ENCODE measurements at places on chromosomes 12 and 14. TPM values are rescaled to one million over a fixed set of nuclear protein-coding genes. Genes with fewer than 3 reads are reported as not detected.

DNA sequence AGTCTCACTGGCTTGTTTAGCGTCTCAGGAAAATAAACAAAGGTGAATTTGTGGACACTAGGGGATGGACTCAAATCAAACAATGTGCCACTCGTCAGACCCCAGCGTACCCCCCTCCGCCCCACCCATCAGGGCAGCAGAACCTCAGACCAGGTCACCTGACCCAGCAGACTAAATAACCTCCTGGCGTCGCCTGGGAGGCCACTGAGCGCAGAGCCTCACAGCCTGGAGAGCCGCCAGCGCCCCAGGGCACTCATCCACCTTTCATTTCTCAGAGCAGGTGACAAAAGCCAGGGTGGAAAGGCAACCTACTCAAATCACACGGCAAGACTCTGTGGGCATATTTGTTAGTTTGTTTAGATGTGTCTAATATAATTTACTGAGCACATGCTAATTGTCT is 100.9 kb downstream of the DICER1 start:
- no peak for DNase-seq

- no peak for DNase-seq
Observed at GRCh38 chr12:2334689-2335088, 281.9 kb downstream of the CACNA1C start.

- DNase-seq: no peak
Observed at GRCh38 chr14:103495854-103496253, 26.8 kb downstream of the CKB start.

DNA sequence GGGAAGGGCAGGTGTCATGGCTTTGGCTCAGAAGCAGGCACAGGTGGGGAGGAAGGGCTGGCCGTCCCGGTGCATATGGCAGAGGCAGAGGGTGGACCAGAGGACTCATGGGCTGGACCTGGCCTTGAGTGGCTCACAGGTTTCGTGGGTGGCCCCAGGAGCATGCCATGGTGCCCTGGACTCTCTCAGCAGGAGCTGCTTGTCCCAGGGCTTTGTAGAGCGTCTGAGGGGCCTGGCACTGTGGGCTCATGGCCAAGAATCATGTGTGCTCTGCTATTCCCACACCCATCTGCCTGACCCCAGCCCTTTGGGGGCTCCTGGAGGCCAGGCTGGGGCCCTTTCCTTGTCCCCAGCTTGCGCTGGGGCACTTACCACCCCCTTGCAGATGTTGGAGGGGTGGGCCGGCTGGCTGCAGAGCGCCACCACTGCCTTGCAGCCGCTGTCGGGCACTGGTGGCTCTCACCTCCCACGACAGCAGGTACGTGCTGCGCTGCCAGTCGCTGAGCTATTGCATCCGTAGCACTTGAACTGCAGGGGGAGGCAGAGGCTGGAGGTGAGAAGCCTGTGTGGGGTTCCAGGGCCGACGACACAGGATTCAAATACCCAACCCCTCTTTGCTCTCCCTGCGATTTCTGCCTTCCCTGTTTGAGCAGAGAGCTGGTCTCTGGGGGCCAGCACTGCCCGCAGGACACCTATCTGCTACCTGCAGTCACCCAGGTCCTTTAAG is 187.4 kb upstream of the PRMT8 start:
- DNase-seq: no peak

- no peak for DNase-seq
Observed at GRCh38 chr12:62865065-62865464, 69.9 kb downstream of the PPM1H start.

Gene CLEC7A
- 3.9 TPM for polyA plus RNA-seq

DNA sequence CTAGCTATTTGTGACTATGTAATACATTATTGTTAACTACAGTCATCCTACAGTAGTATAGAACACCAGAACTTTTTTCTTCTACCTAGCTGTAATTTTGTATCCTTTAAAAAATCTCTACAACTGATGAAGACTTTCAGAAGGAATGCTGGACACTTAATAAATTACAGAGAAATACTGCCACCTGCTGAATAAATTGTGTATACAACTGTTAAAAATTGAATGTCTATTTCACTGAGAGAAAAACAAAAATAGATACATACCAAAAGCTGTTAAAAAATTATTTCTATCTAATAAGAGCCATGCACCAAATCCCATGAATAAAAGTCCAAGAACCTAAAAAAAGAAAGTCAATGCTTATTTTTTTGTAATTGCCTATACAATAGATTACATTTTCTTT is 6.6 kb downstream of the TSPAN19 start:
- peak; percentile 20 for DNase-seq

Gene LRTM2
- not detected for polyA plus RNA-seq

GRCh38 chr14:84807673-84808072 is 722.3 kb upstream of the FLRT2 start:
- DNase-seq: no peak

DNA sequence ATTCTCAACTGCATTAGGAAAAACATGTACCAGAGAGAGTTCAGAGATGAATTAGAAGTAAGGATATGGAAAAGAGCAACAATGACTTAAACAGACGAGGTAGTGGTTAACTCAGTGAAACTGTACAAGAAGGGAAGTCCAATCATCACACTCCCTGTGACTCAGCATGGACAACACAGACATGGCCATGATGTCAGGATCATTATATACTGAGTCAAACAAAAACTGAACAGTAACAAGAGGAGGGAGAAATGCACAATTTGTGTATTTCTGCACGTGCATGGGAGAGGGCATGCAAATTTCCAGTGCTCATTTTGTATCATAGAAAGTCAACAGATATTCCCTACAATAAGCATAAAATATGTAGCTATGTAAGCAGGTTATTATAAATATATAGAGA is 1037.8 kb downstream of the BCL11B start:
- no peak for DNase-seq

- peak; percentile 50 for DNase-seq
Observed at GRCh38 chr14:100747021-100747586, 20.4 kb downstream of the DLK1 start.

DNA sequence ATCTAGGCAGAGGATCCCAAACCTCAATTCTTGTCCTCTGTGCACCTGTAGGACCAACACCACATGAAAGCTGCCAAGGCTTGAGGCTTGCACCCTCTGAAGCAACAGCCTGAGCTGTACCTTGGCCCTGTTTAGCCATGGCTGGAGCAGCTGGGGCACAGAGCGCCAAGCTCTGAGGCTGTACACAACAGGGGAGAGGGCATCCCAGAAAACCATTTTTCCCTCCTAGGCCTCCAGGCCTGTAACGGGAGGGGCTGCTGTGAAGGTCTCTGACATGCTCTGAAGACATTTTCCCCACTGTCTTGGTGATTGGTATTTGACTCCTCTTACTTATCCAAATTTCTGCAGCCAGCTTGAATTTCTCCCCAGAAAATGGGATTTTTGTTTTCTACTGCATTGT is 22.4 kb upstream of the PTPRO start:
- no peak for DNase-seq

Gene CDK4
- polyA plus RNA-seq: 246 TPM

DNA sequence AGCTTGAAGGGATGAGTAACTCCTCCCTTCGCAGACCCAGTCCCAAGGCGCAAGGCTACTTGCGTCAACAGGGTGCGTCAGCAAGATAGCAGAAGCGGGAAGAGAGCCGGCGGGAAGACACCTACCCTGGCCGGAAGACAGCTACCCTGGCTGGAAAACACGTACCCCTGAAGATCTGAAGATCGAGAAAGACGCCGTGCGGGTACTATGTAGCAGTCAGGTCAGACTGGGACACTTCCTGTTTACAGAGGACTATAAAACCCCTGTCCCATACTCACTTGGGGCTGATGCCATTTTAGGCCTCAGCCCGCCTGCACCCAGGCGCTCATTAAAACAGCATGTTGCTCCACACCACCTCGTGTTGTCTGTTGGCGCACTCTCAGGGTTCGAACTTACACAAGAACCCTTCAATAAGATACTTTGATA is 80.9 kb downstream of the ABCD2 start:
- DNase-seq: no peak

- no peak for DNase-seq
Observed at GRCh38 chr14:71648725-71649124, 283.5 kb upstream of the RGS6 start.

- DNase-seq: no peak
Observed at GRCh38 chr12:5022025-5022424, 21.7 kb upstream of the KCNA5 start.

DNA sequence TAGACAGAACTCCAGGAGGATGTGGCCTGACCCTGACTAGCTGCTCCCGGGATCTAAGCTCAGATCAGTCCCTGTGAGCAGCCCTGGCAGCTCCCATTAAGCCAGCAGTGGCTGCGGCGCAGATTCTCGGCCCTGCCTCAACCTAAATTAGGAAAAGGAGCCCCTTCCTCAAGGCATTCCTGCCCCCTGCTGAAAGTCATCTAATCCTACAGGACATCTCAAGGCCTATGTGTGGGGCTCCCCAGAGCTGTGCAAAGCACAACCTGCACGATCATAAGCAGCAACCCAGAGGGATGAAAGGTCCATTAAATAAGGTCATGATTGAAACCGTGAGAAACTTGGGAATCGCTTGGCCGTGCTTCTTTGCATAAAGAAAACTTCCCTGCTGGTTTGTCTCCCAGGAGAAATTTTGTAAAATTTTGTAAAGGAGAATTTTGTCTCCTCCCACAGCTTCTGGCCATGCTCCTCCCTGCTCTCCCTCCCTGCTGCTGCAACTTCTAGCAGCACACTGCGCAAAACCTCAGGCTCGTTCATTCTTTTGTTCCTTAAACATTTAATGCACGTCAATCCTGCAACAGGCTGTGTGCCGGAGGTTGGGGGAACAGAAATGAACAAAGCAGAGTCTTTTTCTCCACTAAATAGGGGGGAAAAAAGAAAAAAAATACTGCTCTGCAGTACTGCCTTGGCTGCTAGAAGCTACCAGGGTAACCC is 96.6 kb upstream of the SLC35F4 start:
- no peak for DNase-seq

- DNase-seq: no peak
Observed at GRCh38 chr14:106778986-106779385, 1252.6 kb downstream of the TMEM121 start.

Gene NOS1
- 0.11 TPM for polyA plus RNA-seq

DNA sequence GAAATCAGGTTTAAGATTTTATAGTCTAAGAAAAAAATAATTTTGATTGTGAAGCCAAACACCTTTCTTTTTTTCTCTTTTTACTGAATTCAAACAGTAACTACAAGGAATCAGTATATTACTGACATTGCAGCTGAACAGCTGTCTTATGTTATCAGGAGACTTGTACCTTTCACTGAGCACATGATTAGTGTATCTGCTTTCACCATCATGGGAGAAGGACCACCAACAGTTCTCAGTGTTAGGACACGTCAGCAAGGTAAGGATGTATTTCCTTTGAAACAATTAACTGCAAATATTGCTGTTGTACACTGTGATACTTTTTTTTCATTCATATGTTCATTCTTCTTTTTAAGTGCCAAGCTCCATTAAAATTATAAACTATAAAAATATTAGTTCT is 50.8 kb downstream of the PTPRQ start:
- DNase-seq: no peak

GRCh38 chr12:116123451-116124258 is 153.8 kb downstream of the MED13L start:
- no peak for DNase-seq

- DNase-seq: no peak
Observed at GRCh38 chr12:11071414-11071813, 9.3 kb upstream of the TAS2R46 start.

Gene ZNF641
- 31.7 TPM for polyA plus RNA-seq

Gene ADGRD1
- 25.6 TPM for polyA plus RNA-seq

- no peak for DNase-seq
Observed at GRCh38 chr12:107610021-107610859, 75.4 kb upstream of the PWP1 start.

Gene FAM90A1
- polyA plus RNA-seq: 1.4 TPM

Gene RDH12
- polyA plus RNA-seq: 0.75 TPM

Gene IL31
- polyA plus RNA-seq: not detected

- DNase-seq: no peak
Observed at GRCh38 chr12:8894378-8894777, 19.9 kb upstream of the PHC1 start.

GRCh38 chr12:67504026-67504425 is 144.5 kb upstream of the DYRK2 start:
- DNase-seq: no peak

GRCh38 chr12:805022-805632 is 52.7 kb downstream of the WNK1 start:
- no peak for DNase-seq

DNA sequence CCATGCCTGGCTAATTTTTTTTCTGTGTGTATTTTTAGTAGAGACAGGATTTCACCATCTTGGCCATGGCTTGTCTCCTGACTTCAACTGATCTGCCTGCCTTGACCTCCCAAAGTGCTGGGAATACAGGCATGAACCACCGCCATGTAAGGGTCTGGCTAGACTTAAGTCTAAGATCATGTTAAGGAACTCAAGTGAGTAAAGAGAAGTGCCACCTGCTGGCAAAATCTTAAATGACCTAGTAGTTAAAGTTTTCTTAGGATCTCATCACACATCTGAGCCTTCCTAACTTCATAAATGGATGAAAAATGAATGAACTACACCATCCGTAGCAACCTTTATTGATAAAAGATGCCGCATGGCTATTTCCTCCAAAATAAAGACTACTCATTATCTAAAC is 1.7 kb upstream of the C12orf56 start:
- DNase-seq: peak; percentile 26

DNA sequence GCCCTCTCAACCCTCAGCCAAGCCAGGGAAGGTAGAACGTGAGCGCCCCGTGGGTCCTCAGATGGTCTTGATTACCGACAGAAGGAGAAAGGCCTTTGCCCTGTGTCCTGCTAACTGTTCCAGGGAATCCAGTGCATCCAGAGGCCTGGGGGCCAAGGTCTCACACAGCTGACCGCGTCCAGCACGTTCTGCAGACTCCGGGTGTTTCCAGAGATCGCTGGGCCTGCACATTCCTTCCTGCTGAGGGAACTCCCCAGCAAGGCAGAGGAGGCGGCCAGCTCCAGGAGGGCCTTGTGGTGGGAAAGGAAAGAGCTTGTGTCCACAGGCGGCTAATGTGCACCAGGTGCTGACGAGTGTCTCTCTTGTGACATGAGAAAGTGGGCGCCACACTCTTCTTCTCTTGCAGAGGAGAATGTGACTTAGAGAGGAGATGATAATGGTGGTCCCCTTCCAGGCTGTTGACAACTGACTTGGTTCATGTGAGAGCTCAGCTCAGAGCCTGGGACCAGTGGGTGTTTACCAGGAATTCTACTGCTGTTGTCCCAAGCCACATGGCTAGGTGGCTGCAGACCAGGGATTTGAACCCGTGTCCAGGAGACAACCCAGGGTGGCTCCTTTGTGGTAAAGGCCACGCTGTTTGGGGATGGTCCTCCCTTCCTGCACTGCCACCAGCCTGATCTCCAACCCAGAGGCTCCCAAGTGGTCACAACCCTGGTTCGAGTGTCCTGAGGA is 46.8 kb upstream of the DLK1 start:
- DNase-seq: peak; percentile 64

Gene MBIP
- polyA plus RNA-seq: 188 TPM

DNA sequence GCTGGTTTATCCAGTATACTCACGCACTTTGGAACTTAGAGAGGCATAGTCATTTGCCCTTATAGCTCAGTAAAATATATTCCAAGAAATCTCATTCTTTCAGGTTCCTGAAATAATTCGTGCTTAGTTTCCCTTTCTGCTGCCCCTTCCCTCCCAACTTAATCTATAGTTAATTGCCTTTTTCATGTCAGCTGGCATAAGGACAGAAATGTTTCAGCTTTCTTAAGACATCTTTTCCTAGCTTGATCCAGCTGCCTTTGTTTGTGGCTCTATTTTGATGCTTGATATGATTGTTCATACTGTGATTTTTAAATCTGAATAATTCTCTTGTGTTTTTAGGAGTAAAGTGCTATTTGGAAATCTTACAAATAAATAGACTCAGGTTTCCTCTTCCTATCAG is 120.0 kb upstream of the SEL1L start:
- DNase-seq: peak; percentile 33

Data from left lung (tissue), 14 donors.